ENCODE measurements at places on chromosomes 13 and 19. TPM values are rescaled to one million over a fixed set of nuclear protein-coding genes. Genes with fewer than 3 reads are reported as not detected.

The ZNF575 gene
- total RNA-seq, result 3.9 TPM

The DIRAS1 gene
- 4.3 TPM for total RNA-seq

The RXFP2 gene
- total RNA-seq, result not detected

The HIPK4 gene
- total RNA-seq, result not detected

The ANGPTL8 gene
- 0.51 TPM for total RNA-seq

The SLITRK1 gene
- not detected for total RNA-seq

The MAG gene
- total RNA-seq, result 90.8 TPM

The PLPPR2 gene
- 31.3 TPM for total RNA-seq

The CHST8 gene
- 2.4 TPM for total RNA-seq

The SOX1 gene
- total RNA-seq, result not detected

The SLC8A2 gene
- not detected for total RNA-seq

The KASH5 gene
- not detected for total RNA-seq

The ACER1 gene
- total RNA-seq, result 0.23 TPM

The KCNN1 gene
- 1.7 TPM for total RNA-seq

The MTUS2 gene
- total RNA-seq, result 4.8 TPM

DNA sequence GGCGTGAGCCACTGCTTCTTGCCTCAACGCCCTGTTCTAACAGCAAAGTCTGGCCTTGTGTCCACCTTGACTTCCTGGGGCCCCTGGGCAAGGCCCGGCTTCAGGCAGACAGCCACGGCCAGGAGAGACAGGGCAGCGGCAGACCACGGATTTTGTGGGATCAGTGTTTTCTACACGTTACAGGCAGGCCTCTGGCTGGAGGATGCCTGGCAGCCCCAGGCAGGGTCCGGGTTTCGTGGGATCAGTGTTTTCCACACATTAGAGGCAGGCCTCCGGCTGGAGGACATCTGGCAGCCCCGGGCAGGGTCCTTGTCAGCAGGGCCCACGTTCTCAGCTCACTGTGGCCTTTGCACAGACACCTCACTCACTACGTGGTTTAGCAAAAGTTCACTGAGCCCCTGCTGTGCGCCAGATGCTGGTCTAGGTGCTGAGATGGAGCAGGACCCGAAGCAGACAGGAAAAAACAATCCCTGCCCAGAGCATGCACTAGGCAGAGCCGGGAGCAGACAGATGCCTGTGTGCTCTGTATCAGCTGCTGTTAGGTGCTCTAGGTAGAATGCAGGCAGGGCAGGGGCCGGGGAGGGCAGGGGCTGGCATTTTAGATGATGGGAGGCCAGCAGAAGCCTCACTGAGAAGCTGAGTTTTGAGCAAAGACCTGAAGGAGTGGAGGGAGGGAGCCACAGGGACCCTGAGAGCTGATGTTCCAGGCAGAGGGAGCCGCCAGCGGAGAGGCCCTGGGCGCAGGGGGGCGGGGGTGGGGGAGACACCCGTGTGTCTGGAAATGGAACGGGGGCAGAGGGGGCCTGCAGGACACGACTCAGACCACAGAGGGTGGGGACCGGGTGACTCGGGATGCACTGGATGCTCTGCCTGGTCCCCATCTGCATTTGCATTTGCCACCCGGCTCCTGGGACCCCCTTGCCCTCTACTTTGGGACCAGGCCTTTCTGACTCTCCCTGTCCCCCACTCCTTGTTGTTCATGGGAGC, 25.0 kb upstream of the NCCRP1 start:
- H3K27ac ChIP-seq, result no peak overlapping the region
- H3K36me3 ChIP-seq, result no peaks in the 10 kb centered on the region
- no peak for DNase-seq
- no peaks in the 10 kb centered on the region for H3K27me3 ChIP-seq
- peaks cover 2% of the 10 kb centered on the region for H3K4me1 ChIP-seq
- H3K4me3 ChIP-seq, result no peak overlapping the region

- peaks cover 7% of the 10 kb centered on the region for H3K4me1 ChIP-seq
- H3K27me3 ChIP-seq, result no peaks in the 10 kb centered on the region
- DNase-seq, result no peak
- no peak overlapping the region for H3K4me3 ChIP-seq
- H3K36me3 ChIP-seq, result no peaks in the 10 kb centered on the region
These were observed 49.9 kb downstream of the TBC1D4 start for GRCh38 chr13:75432045-75432444.

GRCh38 chr13:46797501-46798237, 708 bp upstream of the ESD start:
- H3K36me3 ChIP-seq, result no peaks in the 10 kb centered on the region
- H3K4me1 ChIP-seq, result peaks cover 5% of the 10 kb centered on the region
- peak overlapping the region; percentile 49 for H3K4me3 ChIP-seq
- peak overlapping the region; percentile 94 for H3K27ac ChIP-seq
- H3K27me3 ChIP-seq, result no peaks in the 10 kb centered on the region
- no peak for DNase-seq

DNA sequence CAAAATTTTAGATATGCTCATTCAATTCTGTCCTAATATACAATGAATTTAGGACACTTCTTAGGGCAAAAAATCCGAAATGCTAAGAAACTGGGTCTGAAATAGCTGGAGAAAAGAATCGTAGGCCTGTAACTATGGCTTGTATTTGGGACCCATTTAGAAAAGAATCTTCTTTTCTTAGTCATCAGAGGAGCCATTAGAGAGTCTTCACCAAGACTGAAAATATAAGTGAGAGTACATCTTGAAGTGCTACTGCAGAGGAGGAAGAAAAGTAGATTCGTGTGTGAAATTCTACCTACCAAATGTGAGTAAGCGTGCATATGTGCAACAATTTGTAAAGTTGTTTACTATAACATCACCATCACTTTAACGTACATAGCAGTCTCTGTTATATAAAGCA, 8.8 kb upstream of the DACH1 start:
- H3K36me3 ChIP-seq, result no peaks in the 10 kb centered on the region
- DNase-seq, result no peak
- no peak overlapping the region for H3K4me3 ChIP-seq
- no peak overlapping the region for H3K27ac ChIP-seq
- no peaks in the 10 kb centered on the region for H3K27me3 ChIP-seq

- no peak overlapping the region for H3K4me3 ChIP-seq
- no peaks in the 10 kb centered on the region for H3K36me3 ChIP-seq
- no peaks in the 10 kb centered on the region for H3K27me3 ChIP-seq
- H3K4me1 ChIP-seq, result peaks cover 12% of the 10 kb centered on the region
These were observed 193.5 kb upstream of the NBEA start for GRCh38 chr13:34748596-34748995.

DNA sequence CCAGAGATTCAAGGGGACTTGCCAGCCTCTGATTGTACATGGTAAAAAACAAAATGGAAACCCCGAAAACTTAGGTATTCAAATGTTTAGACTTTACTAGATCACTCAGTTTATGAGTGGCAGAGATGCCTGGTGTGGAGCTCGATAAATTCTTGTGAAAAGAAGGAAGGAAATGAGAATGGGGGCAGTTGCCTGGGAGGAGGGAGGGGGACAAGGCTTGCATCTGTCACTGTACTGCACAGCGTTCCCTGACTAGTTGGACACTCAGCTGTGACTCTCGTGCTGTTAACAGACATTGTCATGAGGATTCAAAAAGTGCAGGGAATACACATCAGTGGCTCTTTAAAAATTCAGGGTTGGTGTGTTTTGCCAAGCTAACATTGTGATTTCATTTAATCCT, 232.9 kb downstream of the ZIC5 start:
- peaks cover 4% of the 10 kb centered on the region for H3K4me1 ChIP-seq
- H3K36me3 ChIP-seq, result no peaks in the 10 kb centered on the region
- H3K27me3 ChIP-seq, result no peaks in the 10 kb centered on the region
- no peak overlapping the region for H3K4me3 ChIP-seq
- no peak for DNase-seq

DNA sequence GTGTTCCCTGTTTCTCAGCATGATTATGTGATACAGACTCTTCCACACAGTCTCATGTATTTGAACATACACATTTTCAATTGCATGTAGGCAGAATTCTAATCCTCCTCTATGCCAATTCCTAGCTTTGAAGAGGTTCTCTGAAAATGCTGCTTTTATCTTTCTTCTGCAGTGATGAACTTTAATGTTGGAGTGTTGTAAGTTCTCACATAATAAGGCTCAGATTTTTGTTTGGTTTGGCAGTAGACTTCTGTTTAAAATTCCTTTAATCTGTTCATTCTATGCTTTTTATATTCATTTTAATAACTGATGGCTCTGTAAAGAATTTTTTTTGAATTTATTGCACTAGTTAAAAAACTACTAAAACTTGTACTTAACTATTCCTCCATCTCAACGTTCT, 225.8 kb downstream of the GGACT start:
- no peak overlapping the region for H3K27ac ChIP-seq
- no peak for DNase-seq
- no peaks in the 10 kb centered on the region for H3K27me3 ChIP-seq
- no peak overlapping the region for H3K4me3 ChIP-seq
- no peaks in the 10 kb centered on the region for H3K36me3 ChIP-seq
- H3K4me1 ChIP-seq, result peaks cover 1% of the 10 kb centered on the region

GRCh38 chr19:33268162-33268991, 34.0 kb downstream of the CEBPA start:
- no peak for DNase-seq
- H3K4me3 ChIP-seq, result no peak overlapping the region

- no peaks in the 10 kb centered on the region for H3K36me3 ChIP-seq
- no peaks in the 10 kb centered on the region for H3K27me3 ChIP-seq
- H3K4me1 ChIP-seq, result peaks cover 2% of the 10 kb centered on the region
These were observed 13.9 kb downstream of the TTYH1 start for GRCh38 chr19:54429176-54429495.

GRCh38 chr13:95781016-95781415, 104.1 kb downstream of the DNAJC3 start:
- H3K4me1 ChIP-seq, result peaks cover 5% of the 10 kb centered on the region
- H3K4me3 ChIP-seq, result no peak overlapping the region
- H3K27ac ChIP-seq, result no peak overlapping the region
- no peaks in the 10 kb centered on the region for H3K27me3 ChIP-seq
- no peak for DNase-seq

DNA sequence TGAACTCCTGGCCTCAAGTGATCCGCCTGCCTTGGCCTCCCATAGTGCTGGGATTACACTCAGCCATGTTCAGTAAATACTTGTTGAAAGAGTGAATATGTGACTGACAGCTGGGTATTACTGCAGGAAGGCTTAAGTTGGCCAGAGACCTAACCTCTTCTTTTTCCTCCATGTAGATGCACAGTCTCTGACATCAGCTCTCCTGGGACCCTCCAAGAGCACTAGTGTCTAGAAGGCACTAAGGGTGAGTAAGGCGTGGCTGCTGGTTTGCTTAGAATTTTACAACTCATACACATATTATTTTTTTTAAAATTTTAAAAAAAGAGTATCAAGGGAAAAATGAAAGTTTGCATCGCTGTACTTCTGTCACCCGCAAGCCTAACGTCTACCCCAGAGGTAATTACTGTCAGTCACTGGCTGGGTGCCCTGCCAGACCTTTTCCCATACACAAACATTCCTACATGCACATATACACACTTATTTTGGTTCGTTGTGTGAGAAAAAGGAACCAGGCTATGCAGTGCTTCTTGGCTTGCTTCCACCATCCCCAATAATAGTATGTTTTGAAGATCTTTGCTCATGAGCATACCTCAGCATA, 122.0 kb downstream of the SIPA1L3 start:
- H3K4me1 ChIP-seq, result no peaks in the 10 kb centered on the region
- H3K4me3 ChIP-seq, result no peak overlapping the region
- no peaks in the 10 kb centered on the region for H3K27me3 ChIP-seq

GRCh38 chr13:114237415-114238112, 2.9 kb downstream of the CDC16 start:
- no peak overlapping the region for H3K27ac ChIP-seq
- H3K36me3 ChIP-seq, result no peaks in the 10 kb centered on the region
- H3K4me3 ChIP-seq, result no peak overlapping the region
- DNase-seq, result no peak

GRCh38 chr19:43687660-43687997, 17.7 kb upstream of the PLAUR start:
- H3K4me3 ChIP-seq, result no peak overlapping the region
- no peaks in the 10 kb centered on the region for H3K4me1 ChIP-seq
- DNase-seq, result no peak

DNA sequence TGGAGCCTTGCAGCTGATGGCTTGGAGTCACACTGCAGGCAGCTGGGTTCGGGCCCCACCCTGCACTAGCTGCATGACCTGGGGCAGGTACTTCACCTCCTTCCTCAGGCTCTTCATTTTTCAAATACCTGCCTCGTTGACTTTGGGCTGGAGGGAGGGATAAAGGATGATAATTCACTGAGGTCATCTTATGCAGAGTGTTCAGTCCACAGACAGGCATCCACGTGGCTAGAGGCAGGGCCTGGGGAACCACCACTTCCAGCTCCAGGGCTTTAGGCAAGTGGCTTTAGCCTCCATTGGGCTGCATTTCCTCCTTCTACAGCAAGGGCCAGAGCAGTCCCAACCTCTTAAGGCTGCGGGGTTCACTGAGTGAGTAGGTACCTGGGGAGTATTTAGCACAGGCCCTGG, 84.8 kb downstream of the SIPA1L3 start:
- no peaks in the 10 kb centered on the region for H3K4me1 ChIP-seq
- H3K4me3 ChIP-seq, result no peak overlapping the region
- no peak for DNase-seq

DNA sequence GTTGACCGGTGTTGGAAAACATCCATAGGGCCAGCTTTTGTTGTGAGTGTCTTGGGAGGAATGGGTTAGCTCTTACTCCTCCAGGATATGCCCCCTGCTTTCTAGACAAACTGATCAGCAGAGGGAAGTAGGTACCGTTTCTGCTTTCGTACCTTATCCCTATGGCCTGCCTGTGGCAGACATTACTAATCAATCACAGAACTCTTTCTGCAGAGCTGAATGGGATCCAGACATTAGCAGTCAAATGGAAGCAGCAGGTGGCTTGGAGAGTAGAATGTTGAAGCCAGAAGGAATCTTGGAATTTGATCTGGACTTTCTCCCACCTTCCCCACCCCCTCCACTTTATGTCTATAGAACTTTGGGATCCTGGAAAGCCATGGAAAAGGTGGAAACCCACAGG, 17.1 kb downstream of the NWD1 start:
- H3K4me3 ChIP-seq, result no peak overlapping the region
- peaks cover 1% of the 10 kb centered on the region for H3K4me1 ChIP-seq
- no peaks in the 10 kb centered on the region for H3K36me3 ChIP-seq
- no peak for DNase-seq
- no peak overlapping the region for H3K27ac ChIP-seq
- H3K27me3 ChIP-seq, result no peaks in the 10 kb centered on the region

GRCh38 chr19:5225486-5226345, 114.9 kb downstream of the PTPRS start:
- H3K36me3 ChIP-seq, result no peaks in the 10 kb centered on the region
- H3K27ac ChIP-seq, result no peak overlapping the region
- DNase-seq, result no peak
- no peak overlapping the region for H3K4me3 ChIP-seq
